ENCODE measurements at places on chromosomes 12 and 14.
A peak's percentile ranks its signal among the peaks of the same experiment; 100 is the strongest.

GRCh38 chr14:105161309-105161708 is 7.3 kb downstream of the JAG2 start:
- no peak for DNase-seq

DNA sequence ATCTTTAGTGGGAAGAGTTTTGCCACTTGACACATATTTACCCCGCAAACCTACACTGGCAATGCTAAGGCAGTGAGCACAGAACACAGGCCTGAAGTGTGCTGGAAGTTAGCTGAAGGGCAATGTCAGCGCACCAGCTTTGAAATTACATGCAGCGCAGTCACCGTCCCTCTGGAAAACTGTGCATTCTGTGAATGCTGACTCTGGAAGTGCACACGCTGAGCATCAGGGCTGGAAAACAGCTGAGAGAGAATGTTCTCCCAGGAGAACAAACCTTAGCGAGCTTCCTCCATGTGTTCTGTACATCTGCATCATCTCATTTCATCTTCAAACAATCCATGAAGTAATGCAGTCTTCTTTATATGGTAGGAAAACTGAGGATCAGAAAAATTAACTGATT is 448.2 kb downstream of the NRXN3 start:
- no peak for DNase-seq

DNA sequence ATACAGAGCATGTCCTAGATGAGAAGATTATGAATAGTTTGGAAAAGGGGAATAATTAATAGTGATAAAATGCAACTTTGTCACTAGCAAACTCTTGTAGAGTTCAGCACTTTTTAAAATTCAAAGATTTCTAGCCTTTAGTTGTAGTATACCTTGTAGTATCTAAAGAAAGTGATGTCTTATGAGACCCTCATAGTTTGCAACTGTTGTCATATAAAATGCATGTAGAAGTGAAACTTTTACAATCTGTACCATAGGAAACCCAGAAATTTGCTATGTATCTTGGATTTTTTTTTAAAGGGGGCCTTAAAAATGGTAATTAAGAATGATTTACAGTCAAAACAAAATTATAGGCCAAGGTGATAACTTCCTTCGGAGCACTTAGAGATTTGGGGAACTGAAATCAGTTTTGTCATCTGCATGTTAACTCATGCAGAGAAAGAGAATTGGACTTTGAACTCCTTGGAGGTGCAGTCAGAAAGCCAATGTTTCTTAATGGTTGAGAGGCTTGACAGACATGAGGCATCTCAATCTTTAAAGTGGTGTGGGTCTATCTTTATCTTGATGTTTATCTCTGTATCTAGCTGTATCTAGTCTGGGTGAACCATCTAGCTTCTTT is 1.3 kb downstream of the LRRK2 start:
- no peak for DNase-seq

DNA sequence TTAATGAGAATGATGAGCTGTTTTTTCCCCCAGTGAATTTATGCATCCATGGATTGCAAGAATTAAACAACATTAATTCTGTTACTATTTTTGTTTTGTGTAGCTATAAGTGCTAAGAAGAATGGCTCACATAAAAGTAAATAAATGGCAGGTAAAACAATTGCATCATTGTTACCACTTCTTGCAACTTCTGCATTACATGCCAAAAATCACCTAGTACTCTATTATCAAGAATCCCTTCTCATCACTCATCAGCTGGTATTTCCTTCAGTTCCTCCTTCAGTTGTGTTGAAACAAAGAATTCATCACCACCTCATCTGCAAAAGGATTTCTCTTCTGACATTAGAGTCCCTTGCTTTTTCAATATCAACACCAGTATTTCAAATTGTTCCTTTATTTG is 773 bp downstream of the A2M start:
- DNase-seq, result peak; percentile 21

- DNase-seq, result no peak
Observed at GRCh38 chr14:93231129-93231979, 24.3 kb downstream of the UBR7 start.

- peak; percentile 76 for DNase-seq
Observed at GRCh38 chr14:55356913-55357312, 54.7 kb downstream of the ATG14 start.

- DNase-seq, result no peak
Observed at GRCh38 chr12:55712700-55713415, 3.0 kb upstream of the BLOC1S1 start.

DNA sequence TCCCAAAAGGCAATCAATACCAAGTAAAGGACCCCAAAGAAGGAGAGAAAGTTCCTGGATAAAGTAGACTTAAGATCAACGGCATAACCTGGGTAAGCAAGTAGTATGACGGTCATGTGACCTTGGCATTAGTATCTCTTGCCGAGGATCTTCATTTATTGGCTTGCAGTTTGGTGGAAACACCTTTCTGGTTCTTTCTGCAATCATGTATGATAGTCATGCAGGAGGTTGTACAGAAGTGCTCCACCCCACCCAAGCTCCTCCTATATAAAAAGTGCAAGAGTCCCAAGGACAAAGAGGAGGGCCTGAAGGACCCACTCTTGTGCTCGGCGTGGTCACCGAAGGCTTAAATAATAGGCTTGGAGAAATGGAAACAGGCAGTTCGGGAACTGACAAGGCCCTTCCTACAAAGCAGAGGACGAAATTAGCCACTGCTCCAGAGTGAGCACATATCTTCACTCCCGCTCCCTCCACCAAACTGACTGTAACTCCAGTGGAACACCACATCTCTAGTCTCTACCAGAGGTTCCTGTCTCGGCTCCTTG is 750 bp downstream of the CS start:
- no peak for DNase-seq

- DNase-seq, result no peak
Observed at GRCh38 chr14:80304125-80304766, 92.9 kb upstream of the DIO2 start.

GRCh38 chr12:16076557-16076956 is 165.4 kb downstream of the DERA start:
- peak; percentile 44 for DNase-seq

- no peak for DNase-seq
Observed at GRCh38 chr12:83759906-83760305, 1073.2 kb downstream of the TMTC2 start.
